ENCODE measurements at places on chromosomes 2 and 18.

DNA sequence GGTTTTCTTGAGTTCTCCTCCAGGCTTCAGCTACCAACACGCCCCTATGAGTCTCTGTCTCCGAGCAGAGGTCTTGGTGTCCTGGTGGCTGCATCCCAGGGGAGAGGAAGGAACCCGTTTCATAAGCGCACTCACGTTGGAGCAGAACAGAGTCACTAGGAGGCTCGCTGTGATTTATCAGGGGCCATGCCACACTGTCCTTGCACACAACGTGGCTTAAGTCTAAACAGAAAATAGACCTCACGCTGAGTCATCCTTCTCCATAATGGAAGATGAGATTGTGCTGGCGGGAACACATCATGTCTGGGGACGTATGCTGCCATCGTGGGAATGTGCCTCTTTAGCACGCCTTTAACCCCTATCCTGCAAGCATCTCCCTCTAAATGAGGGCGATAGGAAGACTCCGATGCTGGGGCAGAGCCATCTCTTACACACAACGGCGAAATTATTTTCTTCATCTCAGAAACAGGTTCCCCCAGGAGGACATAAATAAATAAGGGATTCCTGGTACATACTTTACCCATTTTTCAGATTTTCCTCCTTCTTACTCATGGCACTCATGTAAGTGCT lies 211.4 kb downstream of the KLHL29 start:
- DNase-seq, result no peak

DNA sequence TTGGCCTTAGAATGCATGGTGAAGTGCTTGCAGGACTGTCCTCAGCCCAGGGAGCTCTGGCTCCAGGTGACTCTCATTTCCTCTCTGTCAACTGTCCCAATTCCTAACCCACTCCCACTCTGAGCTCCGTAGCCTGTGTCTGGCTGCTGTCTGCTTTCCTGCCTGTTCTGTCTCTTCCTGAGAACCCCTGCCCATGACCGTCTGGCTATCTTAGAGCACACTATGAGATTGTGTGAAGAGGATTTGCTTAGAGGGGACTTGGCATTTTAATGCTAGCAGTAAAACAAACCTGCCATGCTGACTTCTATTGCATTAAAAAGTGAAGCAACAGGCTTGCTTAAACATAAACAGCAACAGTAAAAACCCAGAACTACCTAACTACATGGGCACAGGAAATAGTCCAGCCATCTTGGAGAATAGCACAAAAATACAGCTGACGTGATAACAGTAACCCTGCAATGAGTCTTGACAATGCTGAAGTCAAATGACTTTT lies 234.7 kb downstream of the PRKCE start:
- DNase-seq, result no peak

DNA sequence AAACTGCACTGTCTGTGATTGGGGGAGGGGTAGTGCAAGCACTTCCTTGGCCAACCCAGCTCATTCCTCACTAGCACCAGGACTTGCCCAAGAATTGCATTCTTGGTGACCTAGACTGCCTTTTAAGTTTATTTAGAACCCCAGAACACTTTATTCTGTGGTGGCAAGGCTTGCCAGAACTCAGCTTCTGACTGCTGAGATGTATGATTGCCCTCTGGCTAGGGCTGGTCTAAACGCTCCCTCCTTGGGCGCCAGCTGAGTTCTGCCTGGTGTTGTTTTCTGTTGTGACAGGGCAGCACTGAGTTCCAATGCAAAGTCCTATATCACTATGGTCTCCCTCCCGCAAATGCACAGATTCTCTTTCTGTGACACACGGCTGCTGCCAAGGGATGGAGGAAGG lies 247.7 kb downstream of the ZNF385B start:
- DNase-seq, result no peak

GRCh38 chr2:2751715-2752315 lies 420.7 kb upstream of the MYT1L start:
- no peak for DNase-seq

GRCh38 chr18:48460929-48461583 lies 51.9 kb upstream of the ZBTB7C start:
- DNase-seq, result no peak

DNA sequence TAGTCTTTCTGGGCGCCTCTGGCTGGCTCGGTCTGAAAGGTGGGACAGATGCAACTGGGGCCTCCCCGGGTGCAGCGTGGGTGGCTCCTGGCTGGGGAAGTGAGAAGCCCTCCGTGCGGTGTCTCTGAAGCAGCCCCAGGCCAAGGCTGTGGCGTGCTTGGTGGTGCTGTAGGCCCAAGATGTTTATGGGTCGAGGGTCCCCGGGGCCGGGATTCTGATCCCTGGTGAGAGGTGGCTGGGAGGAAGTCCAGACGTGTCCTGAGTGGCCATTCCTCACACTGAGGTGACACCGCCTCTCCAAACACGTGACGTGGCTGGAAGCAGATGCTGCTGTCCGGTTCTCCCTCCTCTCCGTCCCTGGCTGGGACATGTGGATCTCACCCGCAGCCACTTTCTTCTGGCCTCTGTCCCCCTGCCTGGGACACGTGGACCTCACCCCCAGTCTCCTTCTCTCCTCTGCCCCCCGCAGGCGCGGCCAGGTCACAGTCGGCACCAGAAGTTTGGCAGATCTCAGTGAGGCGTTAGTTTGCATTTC lies 12.6 kb downstream of the RTP5 start:
- no peak for DNase-seq

Measured in T1000 (cell line).